ENCODE measurements at places on chromosomes 5 and 9.

DNA sequence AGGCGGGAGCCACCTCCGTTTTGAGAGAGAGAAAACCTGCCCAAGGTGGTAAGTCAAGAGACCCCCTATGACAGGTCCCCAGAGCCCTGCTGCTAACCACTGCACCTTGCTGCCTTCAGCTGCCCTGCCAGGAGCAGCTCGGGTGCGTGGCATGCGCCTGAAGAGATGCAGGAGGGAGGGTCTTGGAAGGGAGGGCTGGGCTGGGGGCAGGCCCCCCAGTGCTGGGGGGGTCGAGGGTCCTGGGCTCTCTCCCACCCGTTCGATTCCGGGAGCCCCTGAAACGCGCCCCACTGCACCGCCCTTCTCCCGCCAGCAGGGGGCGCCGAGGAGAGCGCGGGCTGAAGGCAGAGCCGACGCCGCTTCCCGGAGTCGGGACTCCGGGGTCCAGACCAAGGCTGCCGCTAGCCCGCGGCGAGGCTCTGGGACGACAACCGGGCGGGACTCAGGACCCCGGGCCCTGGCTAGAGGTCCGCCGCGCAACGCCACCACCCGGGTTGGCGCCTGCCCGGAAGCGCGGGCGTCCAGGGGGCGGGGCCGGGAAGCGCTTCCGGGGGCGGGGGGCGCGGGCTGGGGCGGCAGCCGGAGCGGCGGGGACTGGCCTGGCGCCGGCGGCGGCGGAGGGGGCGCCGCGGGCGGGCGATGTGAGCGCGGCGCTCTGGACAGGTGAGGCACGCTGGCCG is at the start of gene ZBTB34:
ZBTB34 (plus strand) TSS at position 563 of the 680 bp plus-strand sequence. CDS start 18,761 bp downstream, outside the sequence.
- DNase-seq, result peak; percentile 62

DNA sequence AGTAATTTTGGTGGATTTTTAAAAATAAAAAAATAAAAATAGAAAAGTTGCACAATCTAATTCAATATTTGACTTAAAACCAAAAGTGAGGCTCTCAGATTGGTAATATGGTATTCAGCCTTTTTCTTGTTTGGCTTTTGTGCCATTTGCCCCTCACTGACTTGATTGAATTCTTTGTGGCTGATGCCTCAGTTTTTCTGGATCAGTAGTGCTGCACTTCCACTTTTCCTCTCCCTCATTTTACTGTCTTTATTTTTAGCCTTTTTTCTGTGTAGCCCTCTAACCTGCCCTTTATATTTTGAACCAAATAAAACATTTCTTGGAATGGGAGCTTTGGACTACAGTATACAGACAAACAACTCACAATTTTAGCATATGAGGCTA is 3.8 kb upstream of the MSMP start:
- DNase-seq, result no peak

GRCh38 chr5:167639766-167640165 is 651.7 kb upstream of the WWC1 start:
- no peak for DNase-seq

DNA sequence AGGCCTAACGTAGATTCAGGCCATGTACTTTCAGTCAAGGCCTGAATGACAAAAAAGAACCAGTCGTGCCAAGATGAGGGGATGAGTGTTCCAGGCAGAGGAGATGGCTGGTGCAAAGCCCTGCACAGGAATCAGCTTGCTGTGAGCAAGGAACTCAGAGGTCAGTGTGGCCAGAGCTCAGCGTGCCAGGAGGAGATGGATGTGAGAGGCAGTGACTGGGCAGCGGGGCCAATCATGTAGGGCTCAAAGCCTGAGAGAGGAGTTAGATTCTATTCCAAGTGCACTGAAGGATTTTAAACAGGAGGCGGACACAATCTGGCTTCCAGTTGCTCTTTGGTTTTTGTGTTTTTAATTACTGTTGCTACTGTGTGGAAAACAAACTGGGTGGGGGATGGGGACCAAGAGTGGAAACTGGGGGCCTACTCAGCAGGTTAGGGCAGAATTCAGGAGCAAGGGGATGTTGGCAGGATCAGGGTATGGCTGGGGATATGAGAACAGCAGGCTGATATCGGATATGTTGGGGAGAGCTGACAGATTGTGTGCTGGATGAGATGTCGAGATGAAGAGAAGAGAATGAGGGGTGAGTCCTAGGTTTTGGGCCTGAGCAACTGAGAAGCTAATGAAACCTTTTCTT is 64.3 kb downstream of the ANGPTL2 start:
- DNase-seq, result no peak

GRCh38 chr5:149818116-149818515 is 88.0 kb downstream of the PPARGC1B start:
- DNase-seq, result no peak

DNA sequence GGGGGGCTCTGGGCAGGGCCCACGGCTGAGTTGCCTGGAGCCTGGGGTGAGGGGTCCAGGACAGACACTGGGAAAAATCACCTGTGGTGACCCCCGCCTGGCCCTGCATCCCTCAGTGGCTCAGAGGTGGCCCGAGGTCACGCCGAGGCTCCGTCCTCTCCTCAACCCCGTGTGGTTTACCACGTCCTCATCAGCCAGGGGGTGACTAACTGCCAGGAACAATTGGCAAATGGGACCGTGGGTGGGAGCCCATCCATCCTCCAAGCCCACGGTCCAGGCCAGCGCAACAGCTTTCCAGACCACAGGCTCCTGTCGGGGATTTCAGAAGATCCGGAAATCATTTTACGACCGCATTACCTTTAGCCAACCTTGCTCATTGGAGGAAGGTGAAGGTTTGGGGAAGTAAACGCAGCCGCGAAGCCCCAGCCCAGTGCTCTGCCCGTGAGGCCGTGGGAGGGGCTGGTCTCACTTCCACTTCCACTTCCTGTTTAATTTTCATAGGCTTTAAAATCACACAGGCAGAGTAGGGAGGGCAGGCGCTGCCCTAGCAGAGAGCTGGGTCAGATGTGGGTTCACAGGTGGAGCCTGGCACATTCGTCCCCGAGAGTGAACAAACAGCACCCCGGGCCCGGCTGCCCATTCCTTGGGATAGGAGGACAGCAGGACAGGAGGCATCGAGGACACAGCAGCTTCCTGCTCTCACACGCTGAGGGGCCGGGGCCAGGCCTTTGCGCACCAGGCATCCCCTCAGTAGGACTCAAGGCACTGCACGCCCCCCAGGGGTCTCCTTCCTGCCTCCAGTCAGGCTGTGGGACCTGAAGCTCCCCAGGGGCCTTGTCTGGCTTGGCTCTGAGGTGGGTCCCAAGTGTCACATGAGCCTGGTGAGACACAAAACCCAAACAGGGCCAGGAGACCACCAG is 19.8 kb upstream of the SLC9A3 start:
- DNase-seq, result no peak

GRCh38 chr9:122158202-122158601 is 1.4 kb downstream of the NDUFA8 start:
- peak; percentile 60 for DNase-seq

DNA sequence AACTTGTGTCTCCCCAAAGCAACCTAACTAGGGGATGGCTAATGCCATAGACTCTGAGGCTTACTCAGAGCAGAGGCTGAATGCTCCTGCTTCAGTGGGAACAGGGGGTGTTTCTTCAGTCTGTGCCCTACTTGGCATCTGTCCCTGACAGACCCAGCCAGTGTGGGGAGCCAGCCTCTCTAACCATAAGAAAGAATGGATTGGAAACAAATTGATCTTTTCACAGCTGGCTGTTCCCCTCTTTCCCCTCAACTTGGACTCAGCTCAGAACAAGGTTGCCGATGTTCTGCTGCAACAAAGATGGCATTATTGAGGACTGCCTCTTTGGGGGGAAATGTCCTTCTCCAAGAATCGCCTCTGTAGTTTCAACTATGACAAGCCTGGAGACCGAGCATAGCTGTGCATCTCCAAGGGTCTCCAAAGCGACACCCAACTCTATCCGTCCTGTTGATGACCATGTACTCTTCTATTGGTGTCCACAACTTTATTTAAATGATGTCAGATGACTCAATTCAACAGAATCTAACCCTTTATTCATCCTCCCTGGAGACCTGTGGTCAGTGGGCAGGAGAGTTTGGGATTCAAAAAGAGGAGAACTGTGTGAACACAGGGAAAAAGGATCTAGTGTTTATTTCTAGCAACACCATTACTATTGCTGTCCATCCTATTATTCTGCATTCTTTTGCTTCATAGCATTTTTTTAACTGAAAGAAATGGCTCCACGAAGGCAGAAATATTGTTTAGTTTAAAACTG is 24.7 kb upstream of the TNC start:
- peak; percentile 70 for DNase-seq

DNA sequence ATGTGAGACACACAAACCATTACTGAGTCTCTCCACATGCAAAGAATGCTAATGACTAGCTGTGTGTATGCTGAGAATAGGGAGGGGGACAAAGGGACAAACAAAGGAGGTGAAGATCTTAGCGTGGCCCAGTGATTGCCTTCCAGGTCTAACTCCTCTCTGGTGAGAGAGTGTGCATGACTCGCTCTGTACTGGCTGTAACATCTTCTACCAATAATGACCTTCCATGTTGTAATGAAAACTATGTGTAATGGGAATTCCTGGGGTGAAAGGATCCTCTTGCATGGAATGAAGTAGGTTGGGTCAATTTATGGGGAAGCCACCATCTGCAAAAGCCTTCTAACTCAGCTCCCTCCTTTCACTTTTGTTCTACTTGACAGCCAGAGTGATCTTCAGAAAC is 24.4 kb upstream of the GPR151 start:
- DNase-seq, result no peak

DNA sequence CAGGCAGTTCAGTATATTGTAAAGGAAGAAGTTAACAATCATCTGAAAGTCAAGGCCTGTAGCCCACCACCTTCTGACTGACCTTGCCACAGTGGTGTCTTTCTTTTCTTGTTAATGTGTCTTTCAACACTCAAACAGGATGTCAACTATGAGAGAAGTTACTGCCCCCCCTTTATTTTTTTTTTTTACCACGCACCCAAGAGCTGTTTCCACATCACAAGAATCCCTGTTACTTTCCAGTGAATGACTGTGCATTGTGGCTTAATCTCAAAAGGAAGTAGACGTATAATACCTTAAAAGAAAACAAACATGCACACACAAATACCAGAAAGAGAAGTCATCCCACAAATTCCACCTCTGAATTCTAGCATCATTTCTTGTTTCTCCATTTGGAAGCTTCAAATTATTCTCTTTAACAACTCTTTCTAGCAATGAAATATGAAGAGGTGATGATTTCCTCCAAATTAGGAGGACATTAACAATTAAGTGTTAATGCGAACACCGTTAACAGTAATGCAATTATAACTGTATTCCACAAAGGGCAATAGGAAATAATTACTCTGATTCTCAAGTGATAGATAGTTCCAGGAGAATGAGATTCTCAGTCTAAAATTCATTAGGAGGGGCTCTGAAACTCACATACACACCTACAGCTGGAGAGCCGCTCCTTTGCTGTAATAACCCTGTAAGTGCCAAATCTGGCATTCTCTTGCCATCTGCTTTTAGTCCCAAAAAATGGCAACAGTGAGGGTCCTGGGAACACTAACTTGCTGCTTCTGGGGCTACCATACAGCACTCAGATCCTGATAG is 201.0 kb downstream of the EFNA5 start:
- peak; percentile 97 for DNase-seq

GRCh38 chr9:132461971-132462370 is 52.0 kb downstream of the CFAP77 start:
- DNase-seq, result no peak

GRCh38 chr5:178234750-178235587 is 2.4 kb upstream of the PHYKPL start:
- peak; percentile 69 for DNase-seq

DNA sequence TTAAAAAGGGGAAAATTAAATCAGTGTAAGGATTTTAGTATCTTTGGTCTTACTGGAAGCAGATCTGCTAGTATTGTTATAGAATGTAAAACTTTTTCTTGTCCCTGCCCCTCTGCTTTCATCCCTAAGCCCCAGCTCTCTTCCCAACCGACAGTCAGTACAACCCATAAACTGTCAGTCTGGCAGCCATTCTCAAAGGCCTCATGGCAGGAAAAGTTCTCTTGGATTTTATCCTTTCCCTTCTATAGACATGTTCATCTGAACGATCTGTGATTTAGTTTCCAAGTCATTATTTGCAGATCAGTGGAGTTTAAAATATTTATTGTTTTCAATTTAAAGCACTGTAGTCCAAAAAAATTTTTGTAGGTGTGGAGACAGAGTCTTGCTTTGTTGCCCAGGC is 39.2 kb downstream of the ARRDC3 start:
- DNase-seq, result no peak

DNA sequence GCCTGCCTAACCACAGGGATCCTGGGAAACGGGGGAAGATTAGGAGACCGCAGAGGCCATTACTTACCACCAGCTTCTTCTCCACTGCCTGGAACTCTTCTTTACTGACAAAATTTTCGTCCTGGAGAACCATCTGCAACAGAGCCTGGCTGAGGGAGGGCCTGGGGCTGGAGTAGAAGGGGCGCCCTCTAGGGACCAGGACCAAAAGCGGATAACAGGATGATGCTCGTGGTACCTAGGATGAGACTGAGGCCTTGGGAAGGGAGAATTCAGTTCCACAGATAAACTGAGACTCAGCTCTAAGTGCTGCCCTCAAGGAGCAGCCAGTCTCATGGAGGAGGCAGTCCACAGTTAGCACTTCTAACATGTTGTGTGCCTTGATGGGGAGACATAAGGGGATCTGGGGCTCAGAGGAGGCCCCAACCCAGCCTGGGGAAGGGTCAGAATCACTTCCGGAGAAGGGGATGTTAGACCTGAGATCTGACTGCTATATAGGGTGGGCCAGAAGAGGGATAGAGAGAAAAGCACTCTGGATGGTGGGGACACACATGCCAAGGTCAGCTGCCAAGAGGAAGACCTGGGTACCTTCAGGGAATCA is 1.2 kb downstream of the SPATA24 start:
- no peak for DNase-seq

DNA sequence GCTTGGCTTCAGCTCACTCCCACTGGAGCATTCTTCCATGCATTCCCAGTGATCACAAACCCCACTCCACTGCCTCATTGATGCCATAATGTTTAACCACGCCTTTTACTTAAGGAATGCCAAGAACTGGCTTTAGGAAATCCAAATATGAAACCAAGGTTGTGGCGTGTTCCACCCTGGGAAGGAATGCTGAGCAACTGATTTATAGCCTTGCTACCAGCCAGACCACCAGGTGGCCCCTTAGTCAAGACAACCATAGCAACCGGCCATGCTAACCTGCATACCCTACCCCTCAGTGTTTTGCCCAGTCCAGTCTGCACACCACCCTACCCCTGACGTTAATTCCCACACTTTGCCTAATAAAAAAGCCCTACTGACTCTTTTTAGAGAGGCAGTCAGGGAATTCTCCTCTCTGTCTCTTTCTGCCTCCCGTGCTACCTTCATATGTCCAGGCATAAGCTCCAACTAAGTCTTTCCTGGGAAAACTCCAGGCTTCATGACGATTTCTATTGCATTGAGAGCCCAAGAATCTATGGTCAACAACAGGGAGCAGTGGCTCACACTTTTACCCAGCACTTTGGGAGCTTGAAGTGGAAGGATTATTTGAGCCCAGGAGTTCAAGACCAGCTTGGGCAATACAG is 27.0 kb upstream of the PRRC2B start:
- DNase-seq, result peak; percentile 85

Measured in cardiac fibroblast (primary cell).